ENCODE measurements at places on chromosomes 11 and 22. TPM values are rescaled to one million over a fixed set of nuclear protein-coding genes. Genes with fewer than 3 reads are reported as not detected.

RNF26 gene
- 10.7 TPM for total RNA-seq

FGF4 gene
- total RNA-seq, result not detected

- DNase-seq, result peak; percentile 95
- H3K4me3 ChIP-seq, result no peak overlapping the region
- no peaks in the 10 kb centered on the region for H3K27me3 ChIP-seq
Measured at GRCh38 chr11:74325649-74326645, 14.5 kb upstream of the P4HA3 start.

GRCh38 chr11:74086242-74086884, 77.5 kb upstream of the UCP3 start:
- no peaks in the 10 kb centered on the region for H3K27me3 ChIP-seq
- no peak overlapping the region for H3K27ac ChIP-seq
- no peaks in the 10 kb centered on the region for H3K4me1 ChIP-seq

- H3K36me3 ChIP-seq, result no peaks in the 10 kb centered on the region
- peaks cover 24% of the 10 kb centered on the region for H3K4me1 ChIP-seq
- no peak overlapping the region for H3K4me3 ChIP-seq
- peak overlapping the region; percentile 72 for H3K27ac ChIP-seq
- peak; percentile 90 for DNase-seq
- H3K27me3 ChIP-seq, result no peaks in the 10 kb centered on the region
Measured at GRCh38 chr11:76770642-76771445, 12.3 kb upstream of the TSKU start.

DNA sequence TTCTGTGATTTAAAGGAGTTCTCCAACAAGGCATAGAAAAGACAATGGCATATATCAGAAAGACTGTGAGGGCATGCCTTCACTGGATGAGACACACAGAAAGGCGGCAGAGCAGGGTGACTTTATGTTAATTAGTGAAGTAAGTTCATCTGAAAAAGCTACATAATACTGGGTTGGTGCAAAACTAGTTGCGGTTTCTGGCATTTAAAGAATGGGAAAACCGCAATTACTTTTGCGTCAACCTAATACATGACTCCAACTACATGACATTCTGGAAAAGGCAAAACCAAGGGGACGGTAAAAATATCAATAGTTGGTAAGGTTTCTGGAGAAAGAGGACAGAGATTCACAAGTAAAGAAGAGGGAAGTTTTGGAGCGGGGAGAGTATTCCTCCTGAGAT, 5.1 kb downstream of the RFPL1 start:
- DNase-seq, result no peak
- H3K27me3 ChIP-seq, result no peaks in the 10 kb centered on the region
- H3K27ac ChIP-seq, result no peak overlapping the region
- H3K36me3 ChIP-seq, result no peaks in the 10 kb centered on the region
- no peaks in the 10 kb centered on the region for H3K4me1 ChIP-seq

DNA sequence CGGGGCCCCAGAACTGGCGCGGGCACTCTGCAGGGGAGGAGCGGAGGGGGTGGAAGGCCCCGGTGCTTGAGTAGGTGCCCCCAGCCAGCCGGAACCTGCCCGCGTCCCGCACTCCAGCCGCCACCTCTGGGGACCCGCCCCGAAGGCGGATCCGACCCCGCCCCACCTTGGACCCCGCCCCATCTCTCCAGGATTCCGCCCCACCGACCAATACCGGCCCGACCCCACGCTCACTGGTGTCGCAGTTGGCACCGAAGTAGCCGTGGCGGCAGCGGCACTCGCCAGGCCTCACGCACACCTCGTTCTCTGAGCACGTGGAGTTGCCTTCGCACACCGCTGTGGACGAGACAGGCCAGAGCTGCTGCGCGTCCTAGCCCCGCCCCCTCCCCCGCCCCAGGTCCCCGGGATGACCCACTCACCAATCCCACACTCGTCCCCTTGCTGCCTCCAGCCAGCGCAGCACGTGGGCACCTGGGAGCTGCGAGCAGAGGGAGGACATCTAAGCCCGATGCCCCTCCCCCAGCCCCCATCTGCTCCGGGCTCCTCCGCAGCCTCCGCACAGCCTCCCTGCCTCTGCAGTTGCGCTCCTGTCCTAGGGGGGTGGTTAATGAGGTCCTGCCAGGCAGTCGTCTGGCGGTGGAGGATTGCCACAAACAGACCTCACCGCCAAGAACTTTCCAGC, 6.0 kb downstream of the SCARF2 start:
- H3K27me3 ChIP-seq, result peaks cover 29% of the 10 kb centered on the region
- peak; percentile 66 for DNase-seq
- H3K36me3 ChIP-seq, result peaks cover 25% of the 10 kb centered on the region
- H3K4me3 ChIP-seq, result peak overlapping the region; percentile 38
- H3K4me1 ChIP-seq, result peaks cover 36% of the 10 kb centered on the region

DNA sequence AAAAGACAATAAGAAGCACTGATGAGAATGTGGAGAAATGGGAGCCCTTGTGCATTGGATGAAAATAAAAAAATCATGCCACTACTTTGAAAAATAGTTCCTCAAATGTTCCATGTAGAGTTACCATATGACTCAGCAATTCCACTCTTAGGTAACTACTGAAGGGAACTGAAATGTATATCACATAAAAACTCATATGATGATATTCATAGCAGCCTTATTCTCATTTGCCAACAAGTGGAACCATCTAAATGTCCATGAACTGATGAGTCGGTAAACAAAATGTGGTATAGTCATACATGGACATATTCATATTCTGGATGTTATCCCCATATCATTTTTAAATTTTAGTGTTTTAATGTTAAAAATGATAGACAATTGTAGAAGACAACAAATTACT, 3.5 kb downstream of the KRTAP5-9 start:
- DNase-seq, result no peak
- H3K4me1 ChIP-seq, result no peaks in the 10 kb centered on the region
- no peaks in the 10 kb centered on the region for H3K36me3 ChIP-seq
- no peak overlapping the region for H3K27ac ChIP-seq
